ENCODE measurements at places on chromosomes 12 and 14.

DNA sequence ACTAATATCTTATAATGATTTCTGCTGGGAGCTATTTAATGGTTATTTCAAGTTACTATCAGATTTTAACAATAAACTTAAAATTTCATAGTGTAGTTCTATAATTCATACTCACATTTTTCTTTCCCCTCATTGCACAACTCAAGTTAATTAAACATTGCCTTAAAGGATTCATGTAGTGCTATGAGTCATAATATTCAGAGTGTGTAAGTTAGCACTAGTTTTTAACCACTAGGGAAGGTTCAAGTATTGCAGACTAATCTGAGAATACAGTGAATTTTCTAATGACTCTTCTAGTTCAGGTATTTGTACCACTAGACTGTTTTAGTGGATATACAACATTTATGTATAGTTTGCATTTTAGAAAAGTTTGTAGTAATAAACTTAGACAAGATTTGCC lies 49.9 kb downstream of the FOXA1 start:
- DNase-seq: peak; percentile 31

DNA sequence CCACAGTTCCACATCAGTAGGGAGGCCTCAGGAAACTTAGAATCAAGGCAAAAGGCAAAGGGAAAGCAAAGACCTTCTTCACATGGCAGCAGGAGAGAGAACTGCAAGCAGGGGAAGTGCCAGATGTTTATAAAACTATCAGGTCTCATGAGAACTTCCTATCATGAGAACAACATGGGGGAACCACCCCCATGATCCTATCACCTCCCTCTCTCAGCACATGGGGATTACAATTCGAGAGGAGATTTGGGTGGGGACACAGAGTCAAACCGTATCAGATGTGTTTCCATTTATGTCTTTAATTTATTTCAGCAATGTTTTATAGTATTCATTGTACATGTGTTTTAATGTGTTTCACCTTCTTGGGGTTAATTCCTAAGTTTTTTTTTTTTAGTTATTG lies 25.8 kb downstream of the METAP2 start:
- DNase-seq: no peak

DNA sequence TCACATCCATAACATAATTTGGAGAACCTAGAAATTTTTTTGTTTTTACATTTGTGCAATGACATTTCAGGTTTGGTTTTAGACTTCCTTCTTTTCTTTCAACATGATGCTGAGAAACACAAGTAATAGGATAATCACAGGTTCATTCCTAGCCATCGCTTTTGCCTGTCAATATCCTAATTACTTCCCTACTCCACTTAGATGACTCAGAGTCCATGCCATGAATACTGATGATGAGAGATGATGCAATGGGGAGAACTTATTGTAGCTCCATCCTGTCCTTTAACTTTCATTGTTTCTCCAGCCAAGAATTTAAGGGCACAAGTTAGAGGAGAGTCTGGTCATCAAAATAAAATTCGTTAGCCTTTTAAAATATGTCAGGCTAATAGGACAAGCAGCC lies 101.3 kb downstream of the PTPRO start:
- DNase-seq: peak; percentile 42

- DNase-seq: peak; percentile 68
Observed at GRCh38 chr12:54300732-54301427, at the start of gene NFE2. NFE2 (minus strand) TSS chr12:54301015; CDS start chr12:54295248, 5,767 bp downstream.

DNA sequence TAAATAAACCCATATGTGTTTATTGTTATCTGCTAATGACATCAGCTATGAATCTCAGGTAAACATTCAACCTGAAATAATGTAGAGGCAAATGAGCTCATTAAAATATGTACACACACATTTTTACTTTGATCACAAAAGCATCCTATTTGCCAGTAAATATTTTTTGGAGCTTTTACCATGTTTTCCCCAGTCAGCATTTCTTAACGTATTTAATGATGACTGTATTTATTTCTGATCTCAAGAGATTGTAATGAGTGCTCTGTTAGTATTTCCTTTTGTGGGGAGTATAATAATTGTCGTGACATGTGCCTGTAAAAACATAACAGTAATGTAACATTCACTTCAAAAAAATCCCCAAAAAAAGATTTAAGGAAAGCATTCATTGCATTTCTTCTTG lies 52.1 kb downstream of the FRMD6 start:
- no peak for DNase-seq

- DNase-seq: no peak
Observed at GRCh38 chr12:101714877-101715444, 17.5 kb downstream of the CHPT1 start.

DNA sequence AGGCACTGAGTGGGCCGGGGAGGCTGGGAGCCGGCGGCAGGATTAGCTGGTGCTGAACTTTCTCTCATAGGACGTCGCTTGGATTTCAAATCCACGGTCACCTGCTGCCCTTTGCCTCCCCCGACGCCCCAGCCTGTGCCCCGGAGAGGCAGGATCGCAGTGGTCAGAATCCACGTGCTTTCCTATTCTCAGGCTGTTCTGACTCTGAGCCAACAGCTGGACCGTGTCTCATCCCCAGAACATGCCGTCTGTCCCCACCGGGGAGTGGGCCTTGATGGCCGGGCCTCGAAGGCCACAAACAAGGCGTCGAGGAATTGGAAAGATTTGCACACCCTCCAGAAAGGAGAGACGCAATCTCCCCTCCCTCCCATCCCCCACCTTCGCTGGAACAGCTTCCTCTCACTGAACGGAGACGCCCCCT lies 18.5 kb upstream of the MLXIP start:
- DNase-seq: peak; percentile 32

DNA sequence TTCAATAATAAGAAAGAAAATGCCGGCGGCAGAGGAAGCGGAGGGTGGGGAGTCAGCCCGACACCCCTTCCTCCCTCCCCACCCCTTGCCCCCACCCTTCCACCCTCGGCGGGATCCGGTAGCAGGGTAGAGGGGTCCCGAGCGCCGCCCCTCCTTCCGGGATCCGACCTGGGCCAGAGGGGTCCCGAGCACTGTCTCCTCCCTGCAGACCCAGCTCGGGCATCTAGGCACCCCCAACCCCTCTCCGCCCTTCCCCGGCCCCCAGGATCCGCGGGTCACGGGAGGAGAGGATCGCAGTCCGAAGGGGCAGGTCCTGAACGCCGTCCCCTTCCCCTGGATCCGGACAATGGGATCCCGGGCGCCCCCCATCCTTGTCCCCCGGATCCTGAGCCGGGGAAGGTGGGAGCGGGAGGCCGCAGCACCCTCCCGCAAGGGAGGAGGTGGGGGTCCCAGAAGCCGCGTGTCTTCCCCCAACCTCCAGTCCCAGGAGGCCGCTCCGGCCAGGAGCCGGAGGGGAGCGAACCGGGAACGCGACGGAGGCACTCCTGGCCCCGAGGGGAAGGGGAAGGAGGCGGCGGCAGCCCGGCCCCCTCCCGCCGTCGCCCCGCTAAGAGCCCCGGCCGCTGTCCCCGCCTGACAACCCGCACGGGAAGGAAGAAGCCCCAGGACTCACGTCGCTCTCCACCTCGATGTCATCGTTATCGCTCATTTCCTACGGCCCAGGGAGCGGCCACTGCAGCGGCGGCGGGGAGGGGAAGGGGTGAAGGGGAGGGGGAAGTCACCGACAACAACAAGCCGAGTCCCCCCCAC lies 481 bp downstream of the MAX start:
- DNase-seq: no peak

GRCh38 chr14:29814156-29815015 lies 113.3 kb downstream of the PRKD1 start:
- peak; percentile 42 for DNase-seq

Measured in fibroblast of lung (primary cell).